ENCODE measurements at places on chromosomes 2 and 18.

DNA sequence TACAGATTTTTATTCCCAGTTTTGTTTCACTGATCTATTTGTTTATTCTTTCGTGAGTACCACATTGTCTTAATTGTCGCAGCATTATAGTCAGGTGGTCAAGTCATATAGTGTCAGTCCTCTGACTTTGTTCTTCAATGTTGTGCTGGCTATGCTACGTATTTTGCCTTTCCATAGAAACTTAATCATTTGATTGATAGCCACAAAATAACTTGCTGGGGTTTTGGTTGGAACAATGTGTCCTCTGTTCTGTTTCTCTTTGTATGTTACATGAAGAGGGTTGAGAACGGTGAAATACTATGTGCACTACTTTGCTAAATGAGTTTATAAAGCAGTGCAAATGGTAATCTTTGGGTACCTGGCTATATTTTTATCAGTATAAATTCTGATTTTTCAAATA lies 64.9 kb upstream of the TTC27 start:
- no peak for DNase-seq

GRCh38 chr2:66275984-66276383 lies 158.9 kb upstream of the MEIS1 start:
- DNase-seq, result no peak

DNA sequence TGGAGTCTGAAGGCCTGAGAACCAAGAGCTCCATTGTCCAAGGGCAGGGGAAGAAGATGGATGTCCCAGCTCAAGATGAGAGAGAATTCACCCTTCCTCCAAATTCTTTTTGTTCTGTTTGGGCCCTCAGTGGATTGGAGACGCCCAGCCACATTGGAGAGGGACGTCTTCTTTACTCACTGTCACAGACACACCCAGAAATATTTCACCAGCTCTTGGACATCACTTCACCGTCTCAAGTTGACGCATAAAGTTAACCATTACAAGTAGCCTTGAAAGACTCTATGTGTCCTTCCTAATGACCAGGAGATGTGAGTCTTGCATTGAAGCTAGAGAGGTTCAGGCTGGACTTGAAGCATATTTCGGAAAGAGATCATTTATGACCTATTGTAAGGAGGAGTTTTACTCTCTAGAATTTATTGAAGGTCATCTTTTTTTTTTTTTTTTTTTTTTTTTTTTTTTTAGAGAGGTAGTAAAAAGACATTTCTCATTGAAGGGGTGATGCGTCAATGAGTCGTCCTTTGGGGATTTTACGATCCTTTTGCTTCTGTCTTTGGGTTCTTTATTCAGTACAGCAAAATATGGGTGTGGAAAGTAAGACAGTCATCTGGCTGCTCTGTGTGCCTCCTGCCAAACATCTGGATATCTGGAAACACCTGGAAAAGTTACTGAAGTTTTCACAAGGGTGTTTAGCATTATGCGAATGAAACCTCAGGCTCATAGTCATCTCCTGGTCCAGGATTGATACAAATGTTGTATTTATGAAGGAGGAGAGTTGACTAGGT lies 118.1 kb downstream of the PRPF40A start:
- DNase-seq, result no peak

DNA sequence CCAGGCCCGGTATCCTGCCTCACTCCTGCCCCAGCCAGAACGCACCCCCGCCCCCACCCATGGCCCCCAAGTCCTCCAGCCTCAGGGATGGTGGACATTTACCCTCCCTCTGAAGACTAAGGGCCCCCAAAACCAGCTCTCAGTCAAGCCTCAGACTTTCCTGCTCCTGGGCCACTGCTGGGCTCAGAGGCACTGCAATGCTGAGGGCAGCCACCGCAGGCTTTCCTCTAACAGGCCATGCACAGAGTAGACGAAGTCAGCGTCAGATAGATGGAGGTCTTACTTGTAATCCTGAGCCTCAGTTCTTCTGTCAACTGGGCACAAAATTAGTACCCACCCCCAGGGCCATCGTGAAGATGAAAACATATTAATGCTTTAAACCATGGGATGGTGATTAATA lies 92.6 kb downstream of the TTC32 start:
- DNase-seq, result no peak

GRCh38 chr2:217412721-217413120 lies 552.9 kb upstream of the TNP1 start:
- DNase-seq, result no peak

DNA sequence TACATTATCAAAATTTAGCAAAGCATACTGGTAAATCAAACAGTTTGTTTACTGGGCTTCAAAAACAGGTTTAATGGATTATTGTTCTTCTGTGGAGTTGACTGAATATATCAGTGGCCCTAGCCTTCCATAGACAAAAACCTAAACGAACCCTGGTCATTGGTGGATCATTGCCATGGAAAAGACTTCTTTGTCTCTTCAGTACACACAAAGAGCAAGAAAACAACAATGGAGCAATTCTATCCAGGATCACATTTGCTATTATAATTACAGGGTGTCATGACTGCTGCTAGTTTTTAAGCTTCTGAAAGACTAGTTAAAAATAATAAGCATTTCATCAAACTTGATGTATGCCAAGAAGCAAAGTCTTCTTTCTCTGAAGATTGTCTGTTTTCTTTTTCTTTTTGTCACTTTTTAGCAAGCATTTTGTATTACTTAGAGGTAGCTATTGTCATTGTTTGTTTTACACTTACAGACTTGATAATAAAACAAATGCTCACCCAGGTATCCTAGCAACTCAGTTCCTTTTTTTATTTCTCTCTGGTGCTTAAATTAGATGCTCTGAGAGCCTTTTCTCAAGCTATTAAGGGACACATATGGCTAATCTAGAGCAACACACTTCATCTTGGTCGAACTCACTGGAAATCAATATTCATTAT lies 1228.7 kb upstream of the DDX18 start:
- no peak for DNase-seq

GRCh38 chr2:120396861-120397811 lies 51.2 kb downstream of the INHBB start:
- DNase-seq, result no peak

- DNase-seq, result no peak
Observed at GRCh38 chr2:216477283-216478035, 21.2 kb upstream of the RPL37A start.

- no peak for DNase-seq
Observed at GRCh38 chr2:204628926-204629712, 83.8 kb downstream of the PARD3B start.

GRCh38 chr2:240431271-240431660 lies 4.2 kb upstream of the GPC1 start:
- DNase-seq, result no peak

GRCh38 chr2:72576459-72576858 lies 249.4 kb downstream of the EXOC6B start:
- no peak for DNase-seq

DNA sequence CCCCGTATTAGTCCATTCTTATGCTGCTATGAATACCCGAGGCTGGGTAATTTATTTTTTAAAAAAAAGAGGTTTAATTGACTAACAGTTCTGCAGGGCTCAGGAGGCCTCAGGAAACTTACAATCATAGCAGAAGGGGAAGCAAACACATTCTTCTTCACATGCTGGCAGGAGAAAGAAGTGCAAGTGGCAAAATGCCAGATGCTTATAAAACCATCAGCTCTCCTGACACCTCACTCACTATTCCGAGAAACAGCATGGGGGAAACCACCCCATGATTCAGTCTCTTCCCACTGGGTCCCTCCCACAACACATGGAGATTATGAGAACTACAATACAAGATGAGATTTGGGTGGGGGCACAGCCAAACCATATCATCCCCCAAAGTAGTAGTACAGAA lies 2148.5 kb upstream of the PIK3C3 start:
- no peak for DNase-seq

GRCh38 chr2:65232636-65233035 lies 5.0 kb downstream of the ACTR2 start:
- DNase-seq, result no peak

DNA sequence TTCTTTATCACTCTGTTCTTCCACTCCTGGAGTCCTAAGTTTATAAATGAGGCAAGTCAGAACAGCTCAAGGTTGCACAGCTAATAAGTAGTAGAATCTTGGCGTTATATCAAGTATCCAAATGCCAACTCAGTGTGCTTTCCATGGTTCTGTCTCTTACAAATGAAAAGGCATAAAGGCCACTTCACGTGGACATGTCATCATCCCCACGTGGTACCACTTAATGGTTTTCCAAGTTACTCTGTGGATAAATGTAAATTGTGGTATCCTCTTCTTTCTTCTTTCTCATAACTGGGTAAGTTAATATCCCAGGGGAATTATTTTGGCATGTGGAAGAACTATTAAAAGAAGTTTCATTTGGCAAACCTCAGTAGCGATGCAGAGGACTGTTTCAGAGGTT lies 131.5 kb upstream of the L3MBTL4 start:
- no peak for DNase-seq

GRCh38 chr2:157784169-157784822 lies 91.8 kb downstream of the ACVR1 start:
- no peak for DNase-seq

- DNase-seq, result no peak
Observed at GRCh38 chr2:233082931-233083755, 23.0 kb downstream of the INPP5D start.

GRCh38 chr2:79100285-79100684 lies 12.5 kb upstream of the REG1B start:
- DNase-seq, result no peak

- DNase-seq, result no peak
Observed at GRCh38 chr18:45559258-45559657, 56.0 kb upstream of the SLC14A2 start.

- no peak for DNase-seq
Observed at GRCh38 chr18:58091099-58091611, 47.1 kb downstream of the NEDD4L start.

GRCh38 chr18:63736876-63737275 lies 34.1 kb downstream of the SERPINB11 start:
- no peak for DNase-seq

DNA sequence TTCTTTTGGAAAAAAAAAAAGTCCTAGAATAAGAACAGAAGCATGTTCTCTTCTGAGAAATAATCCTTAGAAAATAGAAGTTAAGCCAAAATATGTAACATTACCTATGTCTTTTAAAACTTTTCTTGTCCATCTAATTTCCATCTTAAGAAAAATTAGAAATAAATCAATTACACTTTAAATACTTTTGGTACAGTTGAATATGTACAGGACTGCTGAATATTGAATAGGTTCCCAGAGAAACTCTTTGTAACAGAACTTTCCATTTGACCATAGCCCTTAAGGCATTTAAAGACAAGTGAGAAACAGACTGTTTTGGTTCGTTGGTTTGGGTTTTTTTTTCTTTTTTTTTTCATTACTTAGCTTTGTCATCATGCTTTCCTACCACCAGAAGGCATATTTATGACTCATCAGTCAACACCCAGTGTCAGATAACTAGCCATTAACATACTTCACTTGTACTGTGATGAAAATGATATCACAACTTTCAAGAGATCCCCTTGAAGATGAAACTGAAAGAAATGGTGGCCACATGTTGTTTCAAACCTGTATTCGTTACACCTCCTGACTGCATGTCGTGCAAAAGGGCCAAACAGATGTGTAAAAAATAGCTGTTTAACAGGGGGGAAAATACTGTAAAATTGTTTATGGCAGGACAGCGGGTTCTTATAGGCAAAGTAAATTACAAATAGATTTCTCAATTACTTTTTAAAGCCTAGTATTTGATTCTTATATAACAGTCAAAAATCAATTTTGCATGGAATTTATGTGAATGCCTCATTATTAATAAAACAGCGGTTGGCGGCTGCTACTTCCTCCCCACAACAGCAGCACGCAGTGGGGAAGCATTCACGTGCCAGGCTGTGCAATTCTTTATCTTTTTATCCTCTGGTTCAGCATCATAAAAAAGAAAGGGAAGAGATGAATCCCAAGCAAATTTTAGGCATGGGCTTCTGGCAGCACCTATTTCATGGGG lies 280.7 kb upstream of the HNRNPA3 start:
- DNase-seq, result no peak

GRCh38 chr2:238114331-238114841 lies 14.2 kb downstream of the ESPNL start:
- DNase-seq, result no peak

DNA sequence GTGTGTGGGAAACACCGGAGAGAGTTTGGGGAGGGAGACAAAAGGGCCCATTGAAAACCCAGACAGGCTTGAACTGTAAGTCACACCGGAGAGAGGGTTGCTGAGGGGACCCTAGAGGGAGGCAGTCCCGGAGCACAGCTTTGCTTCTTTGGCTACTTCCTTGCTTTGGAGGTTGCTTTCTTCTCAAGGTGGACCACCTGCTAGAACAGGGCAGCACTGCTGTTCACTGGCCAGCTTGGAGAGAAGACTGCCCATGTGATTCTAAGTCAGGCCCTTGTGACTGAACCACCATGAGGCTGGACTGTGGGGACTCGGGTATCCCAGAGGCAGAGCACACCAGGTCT lies 4.4 kb downstream of the ACTG2 start:
- DNase-seq, result no peak

DNA sequence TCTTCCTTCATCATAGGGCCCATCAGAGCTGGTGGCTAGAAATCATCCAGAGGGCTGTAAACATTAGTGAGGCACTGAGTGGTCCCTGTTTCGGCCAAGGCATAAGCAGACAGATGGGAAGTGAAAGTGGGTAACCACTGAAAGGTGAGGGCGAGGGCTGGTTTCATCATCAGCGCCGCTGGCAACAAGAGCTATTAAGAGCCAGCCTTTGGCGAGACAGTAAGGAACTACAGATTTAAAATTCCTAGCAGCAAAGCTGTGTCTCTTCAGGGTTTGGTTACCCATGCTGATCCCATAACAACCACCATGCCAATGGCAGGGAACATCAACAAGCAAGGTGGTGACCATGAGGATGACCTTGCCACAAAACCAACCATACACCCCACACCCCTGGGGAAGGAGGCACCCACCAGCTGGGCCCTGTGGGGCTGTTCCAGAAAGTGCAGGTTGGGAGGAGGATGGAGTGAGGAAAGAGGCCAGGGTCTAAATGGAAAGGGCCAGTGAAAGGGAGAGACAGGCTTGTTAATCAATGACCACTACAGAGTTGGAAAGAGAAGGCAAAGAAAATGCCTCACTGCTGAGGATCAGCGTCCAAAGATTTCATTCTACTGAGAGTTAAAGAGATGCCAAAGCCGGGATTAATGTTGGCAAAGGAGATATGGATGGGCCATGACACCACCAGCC lies 9.0 kb upstream of the SLC20A1 start:
- DNase-seq, result no peak

Measured in stimulated activated CD8-positive, alpha-beta memory T cell treated with anti-CD3 and anti-CD28 coated beads, Interleukin-15, amount 100 ng/mL, for 24 hours (primary cell).